ENCODE measurements at places on chromosomes 1 and 21. TPM values are rescaled to one million over a fixed set of nuclear protein-coding genes. Genes with fewer than 3 reads are reported as not detected.

- no peak for DNase-seq
Measured at GRCh38 chr21:26539566-26539965, 33.5 kb downstream of the CYYR1 start.

Gene RAP1GAP
- 0.17 TPM for total RNA-seq

DNA sequence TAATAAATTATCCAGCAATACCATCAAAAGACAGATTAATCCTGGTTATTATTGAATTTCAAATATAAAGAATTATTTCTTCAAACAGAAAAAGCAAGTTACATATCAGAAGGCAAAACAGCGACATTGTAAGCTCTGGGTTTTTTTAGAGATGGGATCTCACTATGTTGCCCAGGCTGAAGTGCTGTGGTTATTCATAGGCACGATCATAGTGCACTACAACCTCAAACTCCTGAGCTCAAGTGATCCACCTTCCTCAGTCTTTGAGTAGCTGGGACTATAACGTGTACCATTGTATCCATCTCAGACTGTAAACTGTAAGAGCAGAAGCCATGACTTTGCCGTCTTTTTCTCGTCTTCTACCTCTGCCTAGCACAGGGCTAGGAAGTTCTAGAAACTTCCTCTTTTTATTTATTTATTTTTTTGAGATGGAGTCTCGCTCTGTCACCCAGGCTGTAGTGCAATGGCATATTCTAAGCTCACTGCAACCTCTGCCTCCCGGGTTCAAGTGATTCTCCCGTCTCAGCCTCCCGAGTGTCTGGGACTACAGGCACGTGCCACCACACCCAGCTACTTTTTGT is 20.0 kb upstream of the GPX7 start:
- no peak for DNase-seq

Gene FGGY
- 3.3 TPM for total RNA-seq

GRCh38 chr1:203320591-203321272 is 15.4 kb downstream of the BTG2 start:
- peak; percentile 89 for DNase-seq

GRCh38 chr1:20430355-20431175 is 55.4 kb downstream of the CAMK2N1 start:
- DNase-seq = peak; percentile 34

GRCh38 chr1:26702680-26703038 is 6.8 kb downstream of the ARID1A start:
- DNase-seq = peak; percentile 41

- DNase-seq = no peak
Measured at GRCh38 chr1:201539561-201540431, 869 bp downstream of the NAV1 start.

GRCh38 chr1:28740118-28740517 is 3.4 kb downstream of the YTHDF2 start:
- no peak for DNase-seq

Gene SPATA6
- total RNA-seq = 0.85 TPM

Gene ERRFI1
- 0.22 TPM for total RNA-seq

- no peak for DNase-seq
Measured at GRCh38 chr1:85019994-85020393, 23.1 kb upstream of the MCOLN2 start.

GRCh38 chr1:38740487-38740886 is 119.1 kb downstream of the RRAGC start:
- no peak for DNase-seq

- no peak for DNase-seq
Measured at GRCh38 chr1:81506699-81507098, 294.0 kb upstream of the ADGRL2 start.

Gene PPIAL4G
- total RNA-seq = 1.1 TPM

Gene CRABP2
- total RNA-seq = 1.1 TPM

Gene GPA33
- 2.2 TPM for total RNA-seq

DNA sequence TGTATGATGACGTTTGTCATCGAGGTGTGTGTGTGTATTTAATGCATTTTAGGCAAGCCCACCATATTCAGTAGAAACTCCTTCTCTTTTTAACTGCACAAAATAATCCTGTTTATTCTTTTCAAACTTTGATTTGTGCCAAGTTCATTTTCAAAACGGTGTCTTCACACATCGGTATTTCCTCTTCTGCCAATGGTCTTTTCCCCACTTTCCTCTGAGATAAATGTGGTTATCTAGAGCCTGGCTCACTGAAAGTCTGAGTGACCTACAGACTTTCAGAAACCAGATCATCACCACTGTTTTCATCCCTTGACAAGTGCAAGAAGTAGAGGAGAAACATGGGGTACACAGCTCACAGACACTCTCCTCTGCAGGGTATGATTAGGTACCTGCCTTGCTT is 69.4 kb downstream of the GPATCH2 start:
- DNase-seq = no peak

Gene SPRR4
- total RNA-seq = not detected

Gene LCE4A
- not detected for total RNA-seq

- DNase-seq = no peak
Measured at GRCh38 chr1:154837034-154837671, 32.9 kb downstream of the KCNN3 start.

DNA sequence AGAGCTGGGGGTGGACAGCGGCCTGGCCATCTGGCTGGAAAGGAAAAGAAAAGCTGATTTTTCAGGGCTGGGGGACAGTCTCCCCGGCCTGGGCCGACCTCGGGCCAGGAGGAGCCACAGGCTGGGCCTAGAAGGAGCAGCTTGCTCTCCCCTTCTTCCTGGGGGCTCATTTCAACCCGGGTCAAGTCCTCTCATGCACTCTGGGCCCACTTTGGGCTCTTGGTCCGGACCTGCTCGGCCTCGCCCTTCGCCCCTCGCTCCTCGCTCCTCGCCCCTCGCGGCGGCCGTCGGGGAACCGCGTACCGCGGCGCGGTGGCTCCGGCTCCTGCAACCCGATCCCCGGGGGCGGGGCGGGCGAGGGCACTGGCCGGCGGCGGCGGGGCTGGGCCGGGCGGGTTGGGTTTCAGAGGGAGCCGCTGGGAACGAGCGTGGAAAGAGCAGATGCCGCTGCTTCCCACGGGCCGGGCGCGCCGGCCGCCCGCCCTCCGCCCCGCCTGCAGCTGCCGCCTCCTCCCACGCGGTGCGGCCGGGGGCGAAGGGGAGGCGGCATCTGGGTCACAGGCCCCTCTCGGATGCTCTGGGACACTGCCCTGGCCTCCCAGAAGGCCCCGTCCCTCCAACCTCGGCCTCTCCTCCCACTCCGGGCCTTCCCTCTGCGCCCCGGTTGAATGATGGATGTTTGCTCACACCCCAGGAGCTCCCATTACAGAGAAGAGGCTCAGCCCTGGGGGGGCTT is 6.6 kb downstream of the HEYL start:
- DNase-seq = no peak

Gene C1QA
- not detected for total RNA-seq

DNA sequence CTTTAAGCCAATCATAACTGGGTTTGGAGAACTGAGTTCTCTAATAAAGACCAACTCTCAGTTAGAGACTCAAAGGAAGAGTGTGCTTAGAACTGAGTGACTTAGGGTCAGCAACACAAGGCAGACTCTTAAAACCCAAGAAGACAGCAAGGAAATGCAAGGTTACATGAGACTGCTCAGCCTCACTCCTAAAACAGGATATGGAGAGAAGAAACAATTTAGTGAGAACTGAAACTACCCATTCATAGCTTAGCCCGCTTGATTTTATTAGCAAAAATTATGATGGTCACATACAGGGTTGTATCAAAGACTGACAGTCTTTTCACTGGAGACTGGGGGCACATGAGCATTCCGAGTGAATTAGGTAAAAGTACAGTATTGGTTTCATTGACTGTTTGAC is 78.9 kb upstream of the DMRTA2 start:
- DNase-seq = no peak

Gene DNAJC28
- total RNA-seq = 0.40 TPM

Gene PLCH2
- total RNA-seq = 16.7 TPM

Gene ELAVL4
- not detected for total RNA-seq
